ENCODE measurements at places on chromosomes 11 and 22.

- DNase-seq, result no peak
These were observed 21.7 kb downstream of the SLC37A2 start for GRCh38 chr11:125084761-125085231.

- no peak for DNase-seq
These were observed 2.1 kb upstream of the OR52D1 start for GRCh38 chr11:5486421-5486820.

DNA sequence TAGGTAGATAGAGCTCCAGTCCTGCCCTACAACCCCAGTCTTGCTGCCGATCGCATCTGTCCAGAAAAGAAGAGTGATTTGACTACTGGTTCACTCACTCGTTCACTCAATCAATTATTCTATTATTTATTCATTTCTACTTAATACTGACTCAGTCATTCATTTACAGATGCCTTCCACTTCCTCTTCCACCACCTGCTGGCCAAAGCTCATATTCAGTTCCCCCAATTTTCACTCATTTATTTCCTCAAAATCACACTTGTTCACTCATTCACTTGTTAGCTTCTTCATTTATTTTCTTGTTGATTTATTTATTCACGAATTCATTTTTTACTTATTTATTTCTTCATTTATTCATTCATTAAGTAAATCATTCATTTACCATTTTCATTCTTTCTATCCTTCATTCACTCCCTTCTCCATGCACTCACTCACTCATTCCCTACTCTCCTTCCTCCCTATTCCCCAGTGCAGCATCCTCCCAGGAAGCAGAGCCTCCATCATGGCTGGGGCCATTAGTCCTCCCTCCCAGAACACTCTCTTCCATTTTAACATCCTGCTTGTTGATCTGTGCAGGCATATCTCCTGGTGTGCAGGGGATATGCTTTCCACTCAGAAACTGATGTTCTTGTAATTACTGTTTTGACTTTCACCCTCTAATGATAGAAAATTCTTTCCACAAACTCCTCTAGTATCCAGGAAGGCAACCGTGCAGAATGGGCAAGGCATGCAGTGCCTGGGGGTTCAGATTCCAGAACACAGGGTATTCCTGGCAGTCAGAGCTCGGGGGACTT lies 281.0 kb downstream of the TENM4 start:
- no peak for DNase-seq

GRCh38 chr11:82959987-82960778 lies 58.6 kb downstream of the DDIAS start:
- no peak for DNase-seq

DNA sequence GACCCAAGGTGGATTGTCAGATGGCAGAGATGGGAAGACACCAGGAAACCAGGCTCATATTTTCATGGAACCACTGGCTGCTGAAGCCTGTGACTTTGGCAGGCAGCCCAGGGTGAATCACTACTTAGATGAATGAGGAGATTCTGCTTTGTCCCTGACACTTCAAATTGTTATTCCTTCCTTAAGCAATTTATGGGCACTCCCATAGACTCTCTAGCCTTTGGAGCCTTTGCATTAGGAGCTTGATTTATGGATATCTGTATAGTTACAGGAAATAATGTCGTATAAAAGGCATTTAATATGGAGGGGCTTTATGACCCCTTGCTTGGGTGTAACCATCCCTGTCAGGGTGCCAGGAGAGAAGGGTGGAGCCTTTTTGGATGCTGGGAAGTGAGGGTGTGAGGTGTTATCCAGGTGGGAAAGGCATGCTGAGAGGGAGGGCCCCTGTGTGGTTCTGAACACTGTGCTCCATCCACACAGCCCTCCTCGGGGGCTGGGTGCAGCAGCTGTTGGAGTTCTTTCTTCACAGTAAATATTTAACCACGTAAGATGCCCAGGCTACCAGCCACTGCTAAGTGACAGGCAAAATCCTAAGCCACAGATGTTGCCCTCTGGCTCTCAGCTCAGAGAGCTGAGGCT lies 35.3 kb downstream of the IL18 start:
- DNase-seq, result no peak

- DNase-seq, result no peak
These were observed 79.3 kb upstream of the GALNT18 start for GRCh38 chr11:11701070-11701469.

DNA sequence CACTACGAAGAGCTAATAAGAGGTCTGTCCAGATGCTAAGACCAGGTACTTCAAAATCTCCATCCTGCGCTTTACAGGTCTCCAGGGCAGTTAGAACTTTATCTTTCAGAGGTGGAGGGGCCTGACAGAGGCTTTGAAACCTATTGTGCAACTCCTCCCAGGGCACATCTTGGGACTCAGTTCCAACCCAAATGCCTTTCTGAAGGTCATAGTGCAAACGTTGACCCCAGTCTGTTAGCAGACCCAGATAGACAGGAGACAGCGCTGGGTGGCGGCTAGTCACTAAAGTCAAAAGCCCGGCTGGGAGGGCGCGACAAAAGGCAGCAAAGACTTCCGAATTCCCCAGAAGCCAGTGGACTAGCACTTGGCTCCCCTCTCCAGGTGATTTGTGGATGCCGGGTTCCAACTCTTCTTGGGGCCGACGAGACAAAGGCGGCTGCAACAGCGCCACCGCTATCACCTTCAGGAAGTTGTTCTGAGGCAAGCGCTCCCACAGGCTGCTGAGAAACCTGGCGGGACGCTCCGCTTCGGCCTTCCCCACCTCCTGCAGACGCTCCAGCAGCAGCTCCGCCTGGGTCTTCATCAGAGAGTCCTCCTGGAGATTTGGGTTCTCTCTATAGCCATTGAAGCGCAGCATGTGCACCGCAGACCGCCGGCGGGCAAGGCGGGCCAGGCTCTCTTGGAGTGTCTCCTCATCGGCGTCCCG lies 728 bp downstream of the FANCF start:
- no peak for DNase-seq

GRCh38 chr11:133946051-133946450 lies 10.7 kb downstream of the IGSF9B start:
- DNase-seq, result no peak

DNA sequence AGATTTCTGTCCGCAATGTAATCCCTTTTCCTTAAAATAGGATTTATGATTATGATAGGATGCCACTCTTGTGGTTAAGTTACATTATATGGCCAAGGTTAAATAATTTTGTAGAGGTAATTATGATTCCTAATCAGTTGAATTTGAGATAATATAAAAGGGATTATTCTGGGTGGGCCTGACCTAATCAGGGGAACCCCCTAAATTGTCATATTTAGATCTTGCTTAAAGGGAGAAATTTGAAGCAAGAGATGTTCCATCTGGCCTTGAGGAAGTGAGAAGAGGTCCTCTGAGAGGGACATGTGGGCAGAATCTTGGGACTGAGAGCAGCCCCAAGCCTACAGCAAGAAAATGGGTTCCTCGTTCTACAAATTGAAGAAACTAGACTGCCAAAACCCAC lies 1550.1 kb upstream of the TENM4 start:
- no peak for DNase-seq

- DNase-seq, result no peak
These were observed 5.7 kb downstream of the HSD17B12 start for GRCh38 chr11:43686207-43686606.

DNA sequence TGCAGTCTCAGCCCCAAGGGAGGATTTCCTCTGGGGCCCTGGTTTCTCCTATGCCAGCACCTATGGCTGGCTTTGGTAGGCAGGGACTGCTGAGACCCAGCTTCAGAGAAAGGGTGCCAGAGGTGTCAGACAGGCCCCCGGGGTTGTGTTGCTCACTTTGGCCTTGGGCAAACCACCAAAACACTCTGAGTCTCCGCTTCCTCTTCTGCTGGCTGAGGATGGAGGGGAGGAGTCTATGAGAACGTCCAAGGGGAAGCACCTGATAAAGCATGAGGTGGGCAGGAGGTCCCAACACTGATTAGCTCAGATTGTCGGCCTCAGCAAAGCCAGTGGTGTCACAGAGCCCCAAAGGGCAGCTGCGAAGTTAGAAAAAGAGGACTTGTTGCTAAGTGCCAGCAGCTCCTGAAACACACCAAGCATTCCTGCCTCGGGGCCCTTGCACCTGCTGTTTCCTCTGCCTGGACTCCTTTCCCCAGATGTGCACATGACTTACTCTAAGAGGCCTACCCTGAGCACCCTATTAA lies 10.5 kb downstream of the SMTNL1 start:
- no peak for DNase-seq

GRCh38 chr11:75262436-75262835 lies 21.9 kb downstream of the TPBGL start:
- DNase-seq, result peak; percentile 37

GRCh38 chr11:95605271-95605940 lies 184.2 kb downstream of the FAM76B start:
- no peak for DNase-seq

- DNase-seq, result no peak
These were observed 3.0 kb upstream of the CHRNA10 start for GRCh38 chr11:3674189-3674588.

DNA sequence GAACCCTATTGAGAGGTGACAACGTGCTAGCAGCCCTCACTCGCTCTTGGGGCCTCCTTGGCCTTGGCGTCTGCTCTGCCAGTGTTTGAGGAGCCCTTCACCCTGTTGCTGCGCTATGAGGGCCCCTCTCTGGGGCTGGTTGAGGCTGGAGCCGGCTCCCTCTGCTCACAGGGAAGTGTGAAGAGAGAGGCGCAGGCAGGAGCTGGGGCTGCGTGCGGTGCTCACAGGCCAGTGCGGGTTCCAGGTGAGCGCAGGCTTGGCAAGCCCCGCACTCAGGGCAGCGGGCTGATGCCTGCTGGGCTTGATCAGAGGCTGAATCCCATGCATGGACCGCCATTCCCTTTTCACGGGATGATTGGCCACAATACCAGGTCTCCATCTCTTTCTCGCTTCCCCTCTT lies 90.7 kb downstream of the DLG2 start:
- no peak for DNase-seq

DNA sequence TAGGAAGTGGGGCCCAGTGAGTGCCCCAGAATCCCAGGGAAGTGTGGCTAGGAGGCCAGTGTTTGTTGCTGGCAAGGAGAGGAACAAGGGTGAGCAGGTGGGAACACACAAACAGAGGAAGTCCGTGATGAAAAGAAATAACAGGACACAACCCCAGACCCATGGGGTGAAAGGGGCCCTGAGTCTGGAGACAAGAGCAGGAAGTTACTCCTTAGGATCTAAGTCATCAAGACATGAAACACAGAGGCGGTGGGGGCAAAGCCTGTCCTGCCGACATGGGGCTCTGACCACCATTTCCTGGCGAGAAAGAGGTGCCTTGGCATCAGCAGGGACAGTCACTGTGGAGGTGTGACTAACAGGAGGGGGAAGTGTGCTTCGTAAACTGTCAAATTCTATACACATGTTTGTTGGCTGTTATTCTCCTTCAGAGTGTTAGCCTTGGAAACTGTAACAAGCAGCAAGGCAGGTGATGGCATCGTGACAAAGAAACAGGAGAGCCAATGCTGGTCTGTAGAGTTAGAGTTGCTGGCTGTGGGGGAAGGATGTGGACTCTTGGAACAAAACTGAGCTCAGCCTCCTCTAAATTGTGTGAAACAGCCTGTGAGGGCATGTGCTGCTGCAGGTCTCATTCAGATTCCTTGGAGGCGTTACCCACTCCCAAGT lies 21.7 kb downstream of the CHST1 start:
- no peak for DNase-seq

DNA sequence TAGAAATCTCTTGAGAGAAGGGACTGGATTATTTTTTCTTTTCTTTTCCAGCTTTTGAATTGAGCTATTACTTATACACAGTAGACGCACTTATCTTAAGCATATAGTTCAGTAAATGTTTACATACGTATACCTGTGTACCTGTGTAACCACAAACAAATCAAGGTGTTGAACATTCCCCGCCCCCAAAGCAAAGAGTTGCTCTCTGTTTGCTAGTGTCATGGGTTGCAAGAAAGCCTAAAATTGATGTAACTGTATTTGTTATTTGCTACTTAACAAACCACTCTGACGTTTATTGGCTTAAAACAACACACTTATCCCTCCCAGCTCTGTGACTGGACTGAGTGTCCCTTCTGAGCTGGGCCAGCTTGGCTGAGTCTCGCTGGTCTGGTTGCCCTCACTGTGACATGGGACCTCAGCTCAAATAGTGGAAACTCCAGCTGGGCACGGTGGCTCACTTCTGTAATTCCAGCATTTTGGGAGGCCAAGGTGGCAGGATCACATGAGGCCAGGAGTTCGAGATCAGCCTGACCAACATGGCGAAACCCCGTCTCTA lies 25.4 kb upstream of the CABP2 start:
- no peak for DNase-seq

DNA sequence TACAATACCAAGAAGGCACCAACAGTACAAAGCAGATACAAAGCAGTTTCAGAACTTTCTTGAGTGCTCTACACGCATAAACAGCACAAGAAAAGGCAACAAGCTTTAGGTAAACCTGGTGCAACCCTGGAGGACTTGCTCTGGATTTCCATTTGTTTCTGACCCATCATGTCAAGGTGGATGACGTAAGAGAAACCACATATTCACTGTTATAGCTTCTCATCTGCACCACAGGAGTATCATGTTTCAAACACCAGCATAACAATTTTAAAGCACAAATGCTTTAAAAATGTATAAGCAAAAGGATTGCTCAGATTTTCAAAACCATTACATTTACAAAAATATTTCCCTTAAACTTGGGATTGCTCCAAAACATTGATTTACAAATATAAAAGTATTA lies 25.0 kb upstream of the YPEL1 start:
- no peak for DNase-seq

DNA sequence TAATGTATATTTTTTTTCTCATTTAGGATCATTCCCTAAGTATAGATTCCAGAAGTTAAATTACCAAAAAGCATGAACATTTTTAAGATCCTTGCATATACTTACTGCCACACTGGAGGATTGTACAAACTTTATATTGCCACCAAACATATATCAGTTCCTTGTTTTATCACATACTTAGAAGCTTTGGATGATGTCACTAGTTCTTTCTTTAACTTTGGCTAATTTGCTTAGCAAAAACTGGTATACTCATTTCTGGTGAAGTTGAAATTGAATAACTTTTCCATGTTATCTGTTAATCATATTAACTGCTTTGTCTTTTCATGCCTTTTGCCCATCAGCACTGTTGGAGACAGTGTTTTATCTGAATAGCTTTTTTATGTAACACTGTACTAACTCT lies 31.6 kb upstream of the PRDM10 start:
- no peak for DNase-seq

DNA sequence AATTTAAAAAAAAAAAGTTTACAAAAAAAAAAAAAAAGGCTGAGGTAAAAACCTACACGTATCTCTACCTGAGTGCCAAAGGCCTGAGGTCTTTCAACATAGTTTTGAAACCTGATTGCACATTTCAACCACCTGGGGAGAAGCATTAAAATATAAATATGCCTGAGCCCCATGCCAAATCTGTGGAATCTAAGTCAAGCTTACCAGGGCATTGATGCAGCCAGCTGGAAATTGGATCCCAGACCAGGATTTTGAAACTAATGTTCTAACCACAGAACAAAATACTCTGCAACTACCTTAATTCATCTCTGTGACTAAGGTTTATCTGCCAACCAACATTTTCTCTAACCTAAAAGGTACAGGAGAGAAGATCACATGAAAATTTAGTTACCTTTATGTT lies 38.8 kb upstream of the CHRNA10 start:
- DNase-seq, result no peak

- DNase-seq, result no peak
These were observed 27.9 kb downstream of the LINC01488 start for GRCh38 chr11:69509381-69509780.
